ENCODE measurements at places on chromosomes 5 and 9.
A peak's percentile ranks its signal among the peaks of the same experiment; 100 is the strongest.

- DNase-seq, result no peak
Measured at GRCh38 chr9:78939311-78940065, 632.3 kb upstream of the TLE4 start.

DNA sequence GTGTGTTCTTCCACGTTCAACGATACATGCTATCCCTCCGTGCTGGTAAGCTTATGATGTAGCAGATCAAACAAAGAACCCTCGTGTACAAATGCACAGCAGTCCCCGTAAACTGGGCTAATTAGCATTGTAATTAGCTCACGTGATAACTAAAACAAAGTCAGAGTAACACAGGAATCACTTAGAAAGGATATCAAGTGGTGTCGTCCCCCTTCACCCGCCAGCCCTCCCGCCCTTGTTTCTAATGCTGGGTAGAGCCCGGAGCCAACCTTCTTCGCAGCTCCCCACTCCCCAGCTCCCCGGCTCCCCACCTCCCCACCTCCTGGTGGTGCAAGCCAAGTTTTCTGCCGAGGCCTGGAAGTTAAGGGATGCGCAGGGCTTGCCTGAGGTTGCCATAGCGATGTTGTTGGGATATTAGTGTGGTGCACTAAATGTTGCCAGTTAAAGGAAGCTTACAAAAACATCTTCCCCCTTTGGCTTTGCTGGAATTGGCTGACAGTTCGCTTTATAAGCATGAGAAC lies 357.9 kb upstream of the CCNH start:
- DNase-seq, result no peak

- DNase-seq, result peak; percentile 84
Measured at GRCh38 chr5:148805326-148806290, 20.8 kb upstream of the ADRB2 start.

GRCh38 chr5:149603210-149603609 lies 21.9 kb downstream of the ARHGEF37 start:
- DNase-seq, result no peak

DNA sequence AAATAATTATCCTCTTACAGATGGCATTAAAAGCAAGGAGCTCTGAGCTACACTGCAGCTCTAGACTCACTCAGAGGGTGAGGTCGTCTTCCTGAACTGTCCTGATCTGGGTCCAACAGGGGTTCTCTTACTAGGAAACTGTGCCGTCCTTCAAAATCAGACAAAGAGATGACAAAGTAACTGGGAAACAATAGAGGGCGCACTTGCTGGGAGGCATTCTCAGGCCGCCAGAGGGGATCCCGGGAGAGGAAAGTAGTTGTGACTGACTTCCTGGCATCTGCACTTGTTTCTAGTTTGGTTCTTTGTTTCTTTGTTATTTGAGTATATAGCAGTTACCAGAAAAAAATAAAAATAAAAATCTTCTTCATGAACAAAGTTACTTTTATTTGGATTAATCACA lies 142.9 kb upstream of the MSX2 start:
- DNase-seq, result no peak

GRCh38 chr9:130478736-130479575 lies 34.2 kb downstream of the ASS1 start:
- no peak for DNase-seq

- DNase-seq, result no peak
Measured at GRCh38 chr5:141439411-141440141, 9.3 kb downstream of the PCDHGA12 start.

DNA sequence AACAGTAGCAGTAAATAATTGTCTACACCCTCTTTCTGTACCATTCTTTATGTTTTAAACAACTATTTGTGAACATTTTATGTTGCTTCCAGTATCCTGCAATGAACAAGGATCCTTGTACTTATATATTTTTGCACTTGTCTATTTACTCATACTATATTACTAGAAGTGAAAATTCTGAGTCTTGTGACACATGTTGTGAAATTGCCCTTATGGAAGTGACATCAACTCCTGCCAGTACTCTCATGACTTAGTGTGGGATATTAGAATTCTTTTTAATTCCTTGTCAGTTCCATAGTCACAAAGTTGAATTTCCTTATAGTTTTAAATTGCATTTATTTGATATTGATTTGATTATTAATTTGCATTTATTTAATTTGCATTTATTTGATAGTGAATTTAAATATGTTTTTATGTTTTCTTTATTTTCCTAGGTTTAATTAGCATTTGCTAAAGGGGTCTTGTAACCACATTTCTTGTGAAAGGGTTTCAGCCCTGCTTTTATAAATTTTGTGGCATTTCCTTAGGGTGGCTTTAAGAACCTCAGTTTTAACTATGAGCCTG lies 27.7 kb downstream of the PARP8 start:
- DNase-seq, result no peak

DNA sequence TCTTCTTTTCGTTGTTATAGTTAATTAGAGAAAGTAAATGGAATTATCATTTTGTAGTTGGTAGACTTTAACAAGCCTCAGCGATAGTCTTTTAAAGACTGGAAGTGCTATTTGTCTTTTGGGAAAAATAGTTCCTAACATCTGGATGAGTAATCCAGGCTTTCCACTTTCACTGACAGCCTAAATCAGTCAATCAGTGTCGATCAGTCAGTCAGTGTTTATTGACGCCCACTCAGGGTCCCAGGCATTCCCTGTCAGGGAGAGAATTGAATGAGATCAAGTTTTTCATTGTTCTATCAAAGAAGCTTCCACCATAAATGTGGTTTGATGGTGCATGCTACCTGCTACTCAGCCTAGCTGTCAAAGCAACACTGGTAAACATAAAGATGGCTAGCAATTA lies 2.6 kb downstream of the ABL1 start:
- DNase-seq, result no peak

GRCh38 chr5:24598956-24599355 lies 45.8 kb downstream of the CDH10 start:
- no peak for DNase-seq

GRCh38 chr5:145768863-145769262 lies 66.3 kb downstream of the PRELID2 start:
- DNase-seq, result no peak
